ENCODE measurements at places on chromosomes 12 and 14. TPM values are rescaled to one million over a fixed set of nuclear protein-coding genes. Genes with fewer than 3 reads are reported as not detected.

KRT2 gene
- total RNA-seq, result not detected

DCP1B gene
- 24.3 TPM for total RNA-seq

RNASE3 gene
- not detected for total RNA-seq

HVCN1 gene
- 4.2 TPM for total RNA-seq

KCNH5 gene
- not detected for total RNA-seq
